ENCODE measurements at places on chromosomes 1 and 21.

GRCh38 chr1:43381612-43382011, 8.0 kb downstream of the MED8 start:
- DNase-seq: no peak

- DNase-seq: no peak
These were observed 28.5 kb upstream of the EEIG2 start for GRCh38 chr1:108531444-108531843.

DNA sequence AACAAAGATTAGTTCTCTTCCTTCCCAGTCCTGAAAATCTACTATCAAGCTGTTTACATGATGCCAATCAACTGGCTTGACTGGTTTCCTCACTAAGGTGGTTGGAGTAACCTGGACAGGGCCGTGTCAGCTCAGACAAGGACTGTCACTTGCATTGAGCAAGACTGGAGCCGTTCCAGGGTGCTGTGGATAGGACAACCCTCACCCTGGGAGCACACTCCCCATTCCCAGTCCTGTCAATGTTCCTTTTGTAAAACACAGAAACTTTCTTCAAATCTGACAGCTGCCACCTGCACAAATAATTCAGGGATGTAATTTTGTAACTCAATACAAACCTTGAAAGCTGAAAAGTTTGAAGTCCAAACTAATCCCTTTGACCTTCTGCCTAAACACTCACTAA, 31.4 kb downstream of the PLPP3 start:
- peak; percentile 62 for DNase-seq

GRCh38 chr21:46667741-46668380, 32.4 kb downstream of the PRMT2 start:
- peak; percentile 56 for DNase-seq

DNA sequence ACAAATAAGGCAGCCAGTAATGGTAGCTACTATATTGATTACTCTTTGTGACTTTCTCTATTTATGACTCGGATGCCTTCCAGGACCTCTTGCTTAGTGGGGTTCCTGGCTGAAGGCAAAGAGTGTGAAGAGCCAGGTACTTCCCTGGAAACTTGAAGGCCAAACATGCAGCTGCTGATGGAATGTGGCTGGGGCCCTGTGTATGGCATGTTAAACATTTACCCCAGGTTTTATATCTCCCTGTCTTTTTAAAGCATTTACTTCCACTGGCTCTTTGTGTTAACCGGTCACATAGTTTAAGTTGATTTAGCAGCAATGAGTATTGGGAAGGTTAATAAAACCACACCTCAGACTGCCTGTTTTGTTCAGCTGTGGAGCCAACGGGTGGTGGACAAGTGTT, 45.7 kb upstream of the PAXBP1 start:
- DNase-seq: no peak

Data from PC-9 (cell line).